ENCODE measurements at places on chromosomes 16 and 17.
A peak's percentile ranks its signal among the peaks of the same experiment; 100 is the strongest.

- DNase-seq, result no peak
These were observed 48.9 kb downstream of the CPD start for GRCh38 chr17:30427611-30428010.

DNA sequence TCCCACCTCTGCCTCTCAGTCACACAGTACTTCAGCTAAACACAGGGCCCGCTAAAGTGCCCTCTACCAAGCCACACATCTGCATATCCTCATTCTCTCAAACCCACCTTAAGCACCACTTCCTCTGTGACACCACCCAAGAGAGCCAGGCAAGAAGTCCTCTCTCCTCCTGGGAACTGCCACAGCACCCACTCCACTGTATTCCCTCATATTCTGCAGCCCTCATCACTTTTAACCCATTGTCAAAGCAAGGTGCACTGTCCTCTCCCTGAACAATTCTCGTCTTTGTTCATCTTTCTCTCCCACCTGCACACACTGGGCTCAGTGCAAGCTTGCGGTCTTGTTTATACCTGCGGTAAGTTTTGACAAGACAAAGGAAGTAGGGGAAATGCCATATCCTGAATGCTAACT, 13.6 kb downstream of the CHD9 start:
- DNase-seq, result no peak

GRCh38 chr17:79041723-79042420, 17.9 kb downstream of the C1QTNF1 start:
- no peak for DNase-seq

- no peak for DNase-seq
These were observed 65.8 kb downstream of the RMI2 start for GRCh38 chr16:11411059-11411550.

GRCh38 chr16:50644729-50645128, 36.4 kb downstream of the SNX20 start:
- DNase-seq, result peak; percentile 34

GRCh38 chr17:75625813-75626486, 7.3 kb upstream of the SMIM5 start:
- no peak for DNase-seq

GRCh38 chr17:81957691-81958432, 3.1 kb downstream of the NOTUM start:
- no peak for DNase-seq

Data from posterior cingulate gyrus (tissue), 11 donors.